Prostate gland (tissue), 2 donors: ENCODE measurements at places on chromosomes 12 and 14. TPM values are rescaled to one million over a fixed set of nuclear protein-coding genes. Genes with fewer than 3 reads are reported as not detected.

LBHD2 gene
- 3.3 TPM for total RNA-seq

LRRIQ1 gene
- total RNA-seq, result 12.8 TPM

SLC7A8 gene
- 119 TPM for total RNA-seq

DNA sequence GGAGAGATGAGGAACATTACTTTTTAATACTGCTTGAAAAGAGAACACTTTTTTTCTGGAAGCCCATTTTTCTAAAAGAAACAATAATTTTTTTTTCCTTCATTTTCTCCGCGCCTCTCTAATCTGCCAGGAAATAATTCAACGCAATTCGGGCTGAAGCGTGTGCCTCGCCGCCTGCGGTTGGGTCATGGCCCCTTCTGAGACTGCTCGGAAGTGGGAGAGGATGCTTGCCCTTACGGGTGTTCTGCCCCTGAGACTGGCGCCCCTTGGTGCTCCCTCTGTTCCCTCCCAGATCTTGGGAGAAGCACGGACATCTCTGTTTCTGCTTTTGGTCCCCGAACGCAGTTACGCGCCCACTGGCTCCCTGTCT is 332 bp upstream of the TBC1D30 start:
- H3K4me1 ChIP-seq, result peaks cover 5% of the 10 kb centered on the region
- H3K27me3 ChIP-seq, result no peaks in the 10 kb centered on the region
- no peaks in the 10 kb centered on the region for H3K36me3 ChIP-seq
- H3K27ac ChIP-seq, result no peak overlapping the region
- H3K4me3 ChIP-seq, result peak overlapping the region; percentile 24

DNA sequence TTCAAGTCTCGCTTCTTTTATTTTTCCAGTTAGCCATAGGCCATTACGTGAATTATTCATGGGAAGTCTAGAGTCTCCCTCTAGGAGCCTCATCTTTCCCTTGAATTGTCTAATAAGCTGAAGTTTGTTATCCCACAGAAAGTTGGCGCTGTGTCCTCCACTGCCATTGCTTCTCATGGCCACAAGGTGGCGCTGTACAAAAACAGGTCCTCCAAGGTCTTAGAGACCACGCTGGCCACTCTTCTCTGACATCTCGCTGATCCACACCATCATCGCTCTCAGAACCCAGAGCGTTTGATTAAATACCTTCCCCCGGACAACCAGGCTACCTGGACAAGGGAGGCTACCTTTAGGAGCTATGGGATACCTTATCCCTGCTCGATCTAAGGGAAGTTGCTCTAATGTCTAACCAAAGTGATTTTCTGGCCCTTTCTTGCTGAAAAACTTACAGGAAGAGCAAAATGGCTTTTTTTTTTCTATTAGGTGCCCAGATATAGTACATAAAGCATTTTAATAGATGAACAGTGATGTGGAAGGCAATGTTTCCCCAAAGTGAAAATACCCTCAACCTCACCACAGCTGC is 110.0 kb downstream of the CCDC60 start:
- no peaks in the 10 kb centered on the region for H3K27me3 ChIP-seq
- peak; percentile 30 for DNase-seq
- H3K36me3 ChIP-seq, result no peaks in the 10 kb centered on the region
- no peak overlapping the region for H3K4me3 ChIP-seq
- H3K27ac ChIP-seq, result no peak overlapping the region
